RCC 7860 (cell line): ENCODE measurements at places on chromosomes 1 and 21.

DNA sequence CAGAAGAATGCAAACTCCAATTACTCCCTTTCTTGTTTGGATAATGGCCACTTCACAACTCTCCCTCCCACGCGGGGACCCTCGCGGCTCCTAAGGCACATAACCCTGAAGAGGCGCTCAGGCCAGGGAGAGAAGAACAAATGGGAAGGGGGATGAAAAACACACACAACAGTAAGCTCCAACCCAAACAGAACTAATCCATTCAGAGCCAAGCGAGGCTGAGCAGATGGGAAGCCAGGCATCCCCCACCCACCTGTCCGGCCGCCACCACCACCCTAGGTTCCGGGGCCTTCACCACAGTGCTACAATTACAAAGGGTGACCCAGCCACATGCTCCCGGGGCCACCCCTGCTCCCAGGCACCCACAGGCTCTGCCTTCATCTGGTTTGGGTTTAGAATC is 101.5 kb downstream of the MRPL37 start:
- DNase-seq: no peak

- no peak for DNase-seq
These were observed 216.9 kb upstream of the TMPRSS15 start for GRCh38 chr21:18620436-18620835.

GRCh38 chr1:94661431-94661932 is 119.9 kb upstream of the F3 start:
- no peak for DNase-seq

DNA sequence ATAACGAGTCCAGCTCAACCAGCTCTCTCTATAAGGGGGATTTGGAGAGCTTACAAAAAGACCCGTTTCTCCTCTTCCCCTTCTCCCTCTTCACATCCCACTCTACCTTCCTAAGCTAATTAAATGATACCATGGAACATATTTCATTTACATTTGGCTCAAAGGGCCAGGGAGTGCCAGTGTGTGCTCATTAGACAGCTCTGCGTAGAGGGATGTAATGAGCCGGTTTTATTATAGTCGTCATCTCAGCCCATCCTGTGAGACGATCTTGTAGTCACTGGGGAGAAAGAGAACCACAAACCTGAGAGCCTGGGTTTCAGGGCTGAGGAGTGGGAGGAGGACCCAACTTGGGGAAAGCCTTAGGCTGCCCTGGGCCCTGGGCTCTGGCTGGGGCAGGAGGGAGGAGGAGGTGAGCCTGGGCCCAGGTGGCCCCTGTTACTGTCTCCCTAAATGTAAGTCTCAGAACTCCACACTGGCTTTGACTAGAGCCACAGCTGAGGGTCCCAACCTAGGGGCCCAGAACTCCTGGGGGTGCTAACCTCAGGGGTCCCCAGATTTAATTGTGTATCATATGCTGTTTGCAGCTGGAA is 354.6 kb downstream of the MATN1 start:
- no peak for DNase-seq

- no peak for DNase-seq
These were observed 160.0 kb downstream of the SEC16B start for GRCh38 chr1:177809819-177810218.

DNA sequence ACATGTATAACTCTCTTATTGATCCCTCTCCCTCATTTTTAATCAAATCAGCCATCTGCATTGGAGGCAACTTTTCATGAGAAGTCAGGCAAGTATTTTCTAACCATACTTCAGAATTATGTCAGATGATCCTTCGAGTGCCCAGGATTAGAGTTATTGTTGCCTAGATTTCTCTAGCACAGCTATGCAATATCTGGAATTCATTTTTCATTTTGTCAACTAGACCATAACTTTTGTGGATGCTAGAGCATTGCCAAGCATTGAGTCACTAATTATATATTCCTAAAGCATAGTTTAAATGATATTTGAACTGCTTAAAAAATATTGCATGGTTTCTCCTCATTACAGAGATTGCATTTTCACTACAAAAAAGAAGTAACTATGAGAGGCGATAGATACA is 21.2 kb downstream of the HFM1 start:
- no peak for DNase-seq

GRCh38 chr21:34857122-34857713 is 188.4 kb downstream of the CLIC6 start:
- DNase-seq: no peak

DNA sequence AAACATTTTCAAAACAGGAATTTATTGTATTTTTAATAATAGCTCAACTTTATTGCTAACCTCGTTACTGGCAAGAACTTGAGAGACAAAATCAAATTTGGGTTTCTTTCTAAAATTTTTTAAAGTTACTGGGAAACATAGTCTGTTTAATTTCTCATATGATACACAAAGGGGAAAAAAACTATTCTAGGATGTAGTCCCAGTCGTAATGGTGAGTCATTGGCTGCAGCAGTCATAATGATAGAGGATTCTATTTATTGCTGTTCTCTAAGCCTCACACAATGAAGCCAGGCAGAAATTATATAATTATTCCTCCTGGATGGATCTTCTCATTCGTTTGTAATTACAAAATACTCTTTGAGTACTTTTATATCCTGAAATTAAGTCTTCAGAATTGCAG is 326.5 kb upstream of the SGIP1 start:
- no peak for DNase-seq

DNA sequence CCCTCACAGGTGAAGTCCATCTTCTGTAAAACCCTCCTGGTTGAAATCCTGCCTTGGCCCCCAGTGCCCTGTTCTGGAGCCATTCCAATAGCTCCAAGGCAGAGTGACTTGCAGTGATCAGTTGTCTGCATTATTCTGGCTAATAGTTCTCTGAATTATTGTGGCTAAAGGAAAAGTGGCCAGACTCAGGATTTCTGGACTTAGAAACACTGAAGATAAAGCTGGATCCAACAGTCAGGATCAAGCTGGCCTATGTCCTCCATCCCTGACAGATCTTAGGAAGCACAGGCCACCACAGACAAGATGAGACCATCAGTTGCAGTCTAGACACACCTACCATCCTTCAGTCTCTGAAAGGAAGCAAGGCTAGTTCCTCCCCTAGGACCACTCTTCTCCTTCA is 801 bp upstream of the C2CD4D start:
- no peak for DNase-seq

DNA sequence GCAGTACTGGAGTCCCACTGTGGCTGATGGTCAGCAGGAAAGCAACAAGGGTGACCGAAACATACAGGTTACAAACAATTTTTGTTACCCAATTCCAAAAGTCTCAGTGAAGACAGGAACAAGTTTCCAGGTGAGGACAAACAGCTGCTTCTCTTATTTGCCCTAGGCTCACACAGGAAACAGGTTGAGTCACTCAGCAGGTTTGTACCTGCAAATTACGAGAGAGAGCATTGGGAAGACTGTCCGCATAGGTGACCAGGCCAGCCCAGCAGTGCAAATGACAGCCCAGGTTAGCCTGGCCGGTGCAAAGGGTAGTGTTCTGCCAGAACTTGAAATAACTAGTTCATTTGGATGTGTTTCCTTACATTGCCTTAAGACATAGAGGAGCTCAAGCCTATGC is 40.0 kb upstream of the DSCAM start:
- DNase-seq: no peak

GRCh38 chr1:214933375-214933774 is 149.2 kb upstream of the KCNK2 start:
- no peak for DNase-seq

GRCh38 chr1:8338526-8339202 is 20.8 kb downstream of the SLC45A1 start:
- no peak for DNase-seq

- DNase-seq: no peak
These were observed 76.5 kb downstream of the ACTL8 start for GRCh38 chr1:17831597-17831996.

- DNase-seq: no peak
These were observed 580.7 kb upstream of the ADGRL4 start for GRCh38 chr1:79587229-79587628.

DNA sequence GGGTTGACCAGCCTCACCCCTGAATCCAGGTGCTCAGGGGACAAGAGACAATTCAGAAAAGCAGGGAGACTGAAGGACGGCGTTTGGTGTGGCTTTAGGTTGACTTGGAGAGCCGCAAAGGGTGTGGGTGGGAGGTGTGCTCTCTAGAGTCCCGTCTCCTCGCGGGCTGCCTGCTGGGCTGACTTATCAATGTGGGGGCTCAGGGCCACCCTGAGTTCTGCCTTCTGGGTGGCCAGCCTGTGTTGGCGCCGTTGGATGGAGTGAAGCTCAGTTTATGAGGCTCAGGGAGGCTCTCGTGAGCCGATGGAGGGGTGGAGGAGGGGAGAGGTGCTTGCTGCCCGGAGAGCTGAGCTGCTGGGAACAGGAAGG is 13.0 kb downstream of the GPR137B start:
- DNase-seq: no peak

DNA sequence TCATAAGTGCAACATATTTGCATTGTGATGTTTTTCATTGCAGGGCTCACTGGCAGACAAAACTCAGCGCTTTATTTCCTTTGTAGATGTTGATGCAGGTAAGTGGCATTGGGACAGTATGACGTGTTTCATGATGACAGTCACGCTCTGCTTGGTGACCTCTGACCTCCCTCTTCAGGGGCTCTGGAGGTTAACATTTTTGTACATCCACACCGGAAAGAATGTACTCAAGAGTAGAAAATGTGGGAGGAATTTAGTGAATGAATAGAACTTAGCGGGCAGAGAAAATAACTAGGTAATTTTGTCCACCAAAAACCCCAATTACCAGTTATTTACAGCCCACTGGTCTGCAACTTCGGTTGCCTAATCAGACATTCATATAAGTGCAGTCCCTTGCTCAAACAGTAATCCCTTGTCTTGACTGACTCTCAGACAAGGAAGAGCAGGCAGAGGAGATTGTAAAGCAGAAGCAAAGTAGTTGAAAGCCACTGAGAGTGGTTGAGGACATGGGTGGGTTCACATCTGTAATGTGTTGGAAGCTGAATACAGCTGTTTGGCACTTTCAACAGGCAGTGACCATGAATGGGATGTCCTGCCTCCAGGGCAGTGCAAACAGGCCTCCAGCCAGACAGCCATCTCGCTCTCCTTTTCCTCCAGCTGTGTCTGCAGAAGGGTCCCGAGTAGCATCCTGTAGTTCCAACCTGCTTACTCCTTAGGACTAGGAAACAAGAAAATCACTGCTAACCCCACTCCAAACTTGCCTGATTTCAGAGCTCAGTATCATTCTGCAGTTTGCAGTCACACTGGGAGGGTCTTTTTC is 188.9 kb downstream of the NRIP1 start:
- DNase-seq: peak; percentile 96

DNA sequence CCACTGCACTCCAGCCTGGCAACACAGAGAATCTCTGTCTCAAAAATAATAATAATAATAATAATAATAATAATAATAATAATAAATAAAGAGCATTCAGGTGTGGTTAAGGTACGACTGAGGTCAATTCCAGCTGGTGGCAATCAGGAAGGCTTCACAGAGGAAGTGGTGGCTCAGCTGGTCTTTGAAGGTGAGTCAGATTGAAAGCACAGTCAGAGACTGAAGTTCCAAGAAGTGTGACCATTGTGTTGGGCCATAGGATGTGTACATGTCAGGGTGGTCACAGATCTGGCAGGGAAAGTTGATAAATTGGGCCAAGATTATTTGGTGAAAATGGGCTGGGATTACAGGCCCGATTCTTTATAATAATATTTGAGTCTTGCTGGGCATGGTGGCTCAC is 31.0 kb upstream of the MED18 start:
- DNase-seq: no peak

DNA sequence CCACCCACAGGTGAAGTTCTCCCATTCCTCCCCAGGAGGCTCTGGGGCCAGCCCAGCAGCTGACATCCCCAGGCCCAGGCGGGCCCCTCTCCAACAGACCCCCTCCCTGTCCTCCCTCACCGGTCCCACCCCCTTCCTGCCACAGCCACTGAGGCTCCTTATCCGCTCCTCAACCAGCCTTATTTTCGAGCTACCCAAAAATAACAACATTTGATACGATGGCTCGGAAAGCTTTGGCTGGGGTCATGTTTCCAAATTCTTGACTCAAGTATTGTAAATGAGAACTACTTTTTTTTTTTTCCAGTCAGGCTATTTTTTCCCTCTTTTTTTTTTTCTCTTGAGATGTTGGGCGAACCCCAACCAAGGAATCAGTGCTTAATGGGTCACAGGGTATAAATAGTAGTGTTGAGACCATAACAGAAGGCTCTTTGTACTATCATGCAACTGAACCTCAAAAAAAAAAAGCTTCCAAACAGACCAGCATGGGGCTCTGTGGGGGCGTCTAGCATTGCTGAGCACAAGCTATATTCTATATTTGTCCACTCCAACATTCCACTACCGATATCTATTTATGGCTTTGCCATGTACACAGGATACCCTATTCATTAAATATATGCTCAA is 27.2 kb downstream of the IRF2BP2 start:
- no peak for DNase-seq

GRCh38 chr21:31557421-31558188 is 101.9 kb upstream of the SOD1 start:
- no peak for DNase-seq

- no peak for DNase-seq
These were observed 69.1 kb downstream of the SIK1 start for GRCh38 chr21:43357715-43358430.

GRCh38 chr1:40763742-40764532 is 19.6 kb upstream of the KCNQ4 start:
- no peak for DNase-seq

- DNase-seq: no peak
These were observed 32.2 kb downstream of the FAM177B start for GRCh38 chr1:222769181-222769580.

DNA sequence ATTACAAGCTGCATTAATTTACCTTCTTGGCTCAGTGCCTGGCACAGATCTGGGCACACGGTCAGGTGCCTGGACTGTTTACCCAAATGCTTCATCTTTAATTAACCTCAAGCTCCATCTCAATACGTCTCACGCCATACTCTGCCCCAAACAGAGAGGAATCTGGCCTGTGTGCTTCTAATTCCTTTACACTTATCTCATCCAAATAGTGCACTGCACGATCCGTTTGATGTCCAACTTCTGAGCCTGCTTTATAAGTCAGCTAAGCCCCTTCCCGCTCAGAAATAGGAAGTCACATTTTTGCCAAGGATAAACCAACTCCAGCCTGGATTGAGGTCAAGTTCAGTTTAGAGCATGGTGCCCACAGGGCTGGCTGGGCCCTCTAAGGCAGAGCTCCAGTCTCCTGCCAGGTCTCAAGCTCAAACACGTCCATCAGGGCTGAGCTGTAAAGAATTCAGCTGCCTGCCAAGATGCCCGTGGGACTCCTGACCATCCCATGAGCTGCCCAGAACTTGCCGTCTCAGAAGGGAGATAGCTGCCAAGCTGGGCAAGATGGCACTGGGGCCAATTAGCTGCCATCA is 233.5 kb downstream of the TRABD2B start:
- DNase-seq: no peak

- no peak for DNase-seq
These were observed 121.2 kb upstream of the PTGFR start for GRCh38 chr1:78369546-78369945.

DNA sequence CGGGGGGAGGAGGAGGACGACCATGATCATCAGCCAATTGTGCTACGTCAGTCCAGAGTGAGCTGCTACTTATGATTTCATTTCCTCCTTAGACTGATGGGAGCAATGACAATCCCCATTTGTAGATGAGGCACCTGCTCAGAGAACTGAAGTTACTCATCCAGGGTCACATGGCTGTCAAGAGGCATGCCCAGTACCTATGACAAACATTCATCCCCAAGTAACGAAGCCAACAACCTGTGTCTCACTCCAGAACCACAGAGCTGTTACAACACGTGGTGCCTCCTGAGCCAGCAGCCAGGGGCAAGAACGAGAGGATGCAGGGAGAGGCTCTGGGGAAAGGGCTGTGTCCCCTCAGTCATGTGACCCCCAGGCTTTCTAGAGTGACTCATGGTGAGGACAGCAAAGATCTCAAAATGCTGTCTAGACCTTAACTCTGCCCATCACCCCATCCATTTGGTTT is 93.6 kb downstream of the SIM2 start:
- DNase-seq: peak; percentile 84
